Bronchus fibroblast of lung (primary cell): ENCODE measurements at places on chromosomes 11 and 22. TPM values are rescaled to one million over a fixed set of nuclear protein-coding genes. Genes with fewer than 3 reads are reported as not detected.

The OR52E8 gene
- not detected in 2 replicates for total RNA-seq

The PLAAT5 gene
- total RNA-seq = not detected in 2 replicates

The SREBF2 gene
- 99.9 and 103 TPM in 2 replicates for total RNA-seq

The RAC2 gene
- 47.1 and 55.3 TPM in 2 replicates for total RNA-seq

The EMID1 gene
- total RNA-seq = 0.30 TPM in 1 of 2 replicates, not detected in the other

The DDTL gene
- 0.50 and 0.59 TPM in 2 replicates for total RNA-seq

The HTR3B gene
- not detected in 2 replicates for total RNA-seq

The TRIM48 gene
- not detected in 2 replicates for total RNA-seq

The RNASEH2C gene
- total RNA-seq = 66.0 and 76.0 TPM in 2 replicates

The SMIM38 gene
- total RNA-seq = 0.15 TPM in 1 of 2 replicates, not detected in the other

The FADD gene
- total RNA-seq = 27.2 and 32.1 TPM in 2 replicates

The PHOX2A gene
- not detected in 2 replicates for total RNA-seq

The GNAZ gene
- 0.89 and 1.2 TPM in 2 replicates for total RNA-seq

The EFCAB6 gene
- 0.50 and 0.74 TPM in 2 replicates for total RNA-seq

The EXPH5 gene
- total RNA-seq = 0.50 and 0.59 TPM in 2 replicates
